Activated CD4-positive, alpha-beta memory T cell treated with anti-CD3 and anti-CD28 coated beads, Interleukin-2, amount 10 ng/mL, durations not matched to agents 7 days and 5 days (primary cell): ENCODE measurements at places on chromosomes 6 and 20. TPM values are rescaled to one million over a fixed set of nuclear protein-coding genes. Genes with fewer than 3 reads are reported as not detected.

GRCh38 chr6:8187209-8187608 lies 84.9 kb upstream of the EEF1E1 start:
- no peak overlapping the region for H3K27ac ChIP-seq
- no peaks in the 10 kb centered on the region for H3K4me1 ChIP-seq
- no peak overlapping the region for H3K4me3 ChIP-seq
- DNase-seq, result no peak

DNA sequence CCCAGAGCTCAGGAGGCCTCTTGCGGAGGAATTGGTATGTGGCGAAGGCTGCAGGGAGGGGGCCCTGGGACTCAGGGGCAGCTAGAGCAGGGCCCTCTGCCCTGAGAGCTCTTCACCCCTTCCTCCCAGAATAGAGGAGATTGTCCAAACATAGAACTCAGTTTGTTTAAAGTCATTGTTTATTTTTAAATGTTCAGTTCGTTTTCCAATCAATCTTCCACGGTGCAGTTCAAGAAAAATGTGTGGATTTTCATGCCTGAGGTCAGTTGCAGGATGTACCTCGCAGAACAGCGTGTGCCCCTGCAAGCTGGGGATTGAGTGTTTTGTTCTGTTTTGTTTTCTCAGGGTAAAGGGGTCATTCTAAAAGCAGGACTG lies 37.2 kb downstream of the MGME1 start:
- no peaks in the 10 kb centered on the region for H3K27me3 ChIP-seq
- H3K27ac ChIP-seq, result no peak overlapping the region
- no peak for DNase-seq
- H3K4me1 ChIP-seq, result no peaks in the 10 kb centered on the region
- no peak overlapping the region for H3K4me3 ChIP-seq

- H3K4me3 ChIP-seq, result no peak overlapping the region
- H3K27ac ChIP-seq, result no peak overlapping the region
- H3K4me1 ChIP-seq, result no peaks in the 10 kb centered on the region
- DNase-seq, result no peak
- no peaks in the 10 kb centered on the region for H3K36me3 ChIP-seq
- H3K27me3 ChIP-seq, result no peaks in the 10 kb centered on the region
Measured at GRCh38 chr6:40098774-40099173, 164.5 kb upstream of the MOCS1 start.

- DNase-seq, result peak; percentile 41
- peaks cover 45% of the 10 kb centered on the region for H3K4me1 ChIP-seq
- peak overlapping the region; percentile 71 for H3K4me3 ChIP-seq
Measured at GRCh38 chr6:3228771-3229565, 1.5 kb upstream of the TUBB2B start.

DCDC2 gene
- total RNA-seq, result not detected

ASIP gene
- not detected for total RNA-seq
